ENCODE measurements at places on chromosomes 4 and X. TPM values are rescaled to one million over a fixed set of nuclear protein-coding genes. Genes with fewer than 3 reads are reported as not detected.

Gene DCAF8L2
- not detected for total RNA-seq

Gene CCKAR
- total RNA-seq: not detected

Gene TET2
- 28.2 TPM for total RNA-seq

Gene SHISA3
- not detected for total RNA-seq

- no peak for ATAC-seq
Observed at GRCh38 chr4:116636917-116637316, 448.5 kb downstream of the TRAM1L1 start.

- ATAC-seq: no peak
Observed at GRCh38 chr4:81404294-81404693, 67.4 kb downstream of the RASGEF1B start.

DNA sequence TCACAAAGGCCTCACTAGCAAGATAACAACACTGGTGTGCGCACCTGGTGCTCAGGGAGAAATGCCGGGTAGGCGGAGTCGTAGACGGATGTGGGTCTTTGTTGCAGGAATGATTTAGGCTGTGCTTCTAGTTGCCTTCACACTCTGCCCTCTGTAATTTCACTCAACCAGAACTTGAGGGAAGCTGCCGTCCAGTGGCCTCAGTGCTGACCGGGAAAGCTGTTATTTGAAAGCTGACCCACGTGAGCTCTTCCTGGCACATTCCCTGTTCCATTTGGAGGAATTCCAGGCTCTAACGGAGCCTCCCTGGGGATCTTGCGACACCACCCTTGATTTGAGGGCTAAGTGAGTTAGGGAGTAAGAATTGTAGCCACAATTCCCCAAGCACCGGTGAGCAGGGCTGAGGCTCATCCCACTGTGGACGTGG is 15.9 kb downstream of the SH3TC1 start:
- ATAC-seq: no peak

- ATAC-seq: no peak
Observed at GRCh38 chr4:143202824-143203223, 18.1 kb downstream of the USP38 start.

DNA sequence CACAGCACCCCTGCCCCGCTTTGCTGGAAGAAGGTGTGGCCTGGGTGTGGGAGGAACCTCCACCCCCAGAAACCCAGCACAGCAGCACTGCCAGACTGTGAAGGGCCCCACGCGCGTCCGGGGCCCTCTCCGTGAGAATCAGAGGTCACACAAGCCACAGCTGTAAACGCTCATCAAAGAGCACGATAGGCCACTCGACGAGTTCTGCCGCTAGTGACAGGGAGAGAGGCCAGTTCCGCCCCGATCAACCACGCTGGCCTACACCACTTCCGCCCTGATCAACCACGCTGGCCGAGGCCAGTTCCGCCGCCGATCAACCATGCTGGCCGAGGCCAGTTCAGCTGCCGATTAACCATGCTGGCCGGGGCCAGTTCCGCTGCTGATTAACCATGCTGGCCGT is 25.9 kb upstream of the ADRA2C start:
- ATAC-seq: no peak

GRCh38 chr4:138236037-138236436 is 6.1 kb downstream of the SLC7A11 start:
- ATAC-seq: peak; percentile 12

Gene BCAP31
- total RNA-seq: 191 TPM

Gene DOCK11
- total RNA-seq: 9.3 TPM

- ATAC-seq: no peak
Observed at GRCh38 chr4:179116011-179116410, 1673.8 kb upstream of the AGA start.

Gene TIGD4
- total RNA-seq: 0.08 TPM

- no peak for ATAC-seq
Observed at GRCh38 chrX:139828033-139828432, 104.8 kb downstream of the ATP11C start.

Gene DGKK
- total RNA-seq: not detected

Gene COX18
- total RNA-seq: 11.0 TPM

DNA sequence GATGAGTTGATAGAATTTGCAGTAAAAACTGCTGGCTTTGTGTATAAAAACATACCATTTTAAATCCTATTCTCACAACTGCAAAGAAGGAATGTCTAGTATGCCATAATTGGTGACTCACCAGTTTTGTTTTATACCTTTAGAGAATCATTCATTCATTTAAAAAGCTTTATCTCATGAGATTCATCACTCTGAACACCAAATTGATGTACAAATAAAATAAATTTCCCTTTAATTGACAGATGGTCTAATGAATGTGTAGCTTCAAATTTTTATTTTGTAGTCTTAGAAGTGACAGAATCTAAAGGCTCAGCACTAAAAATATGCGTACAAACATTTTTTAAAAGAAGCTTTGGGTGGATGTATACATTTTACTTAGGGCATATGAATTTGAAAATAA is 492.5 kb downstream of the GALNTL6 start:
- no peak for ATAC-seq

DNA sequence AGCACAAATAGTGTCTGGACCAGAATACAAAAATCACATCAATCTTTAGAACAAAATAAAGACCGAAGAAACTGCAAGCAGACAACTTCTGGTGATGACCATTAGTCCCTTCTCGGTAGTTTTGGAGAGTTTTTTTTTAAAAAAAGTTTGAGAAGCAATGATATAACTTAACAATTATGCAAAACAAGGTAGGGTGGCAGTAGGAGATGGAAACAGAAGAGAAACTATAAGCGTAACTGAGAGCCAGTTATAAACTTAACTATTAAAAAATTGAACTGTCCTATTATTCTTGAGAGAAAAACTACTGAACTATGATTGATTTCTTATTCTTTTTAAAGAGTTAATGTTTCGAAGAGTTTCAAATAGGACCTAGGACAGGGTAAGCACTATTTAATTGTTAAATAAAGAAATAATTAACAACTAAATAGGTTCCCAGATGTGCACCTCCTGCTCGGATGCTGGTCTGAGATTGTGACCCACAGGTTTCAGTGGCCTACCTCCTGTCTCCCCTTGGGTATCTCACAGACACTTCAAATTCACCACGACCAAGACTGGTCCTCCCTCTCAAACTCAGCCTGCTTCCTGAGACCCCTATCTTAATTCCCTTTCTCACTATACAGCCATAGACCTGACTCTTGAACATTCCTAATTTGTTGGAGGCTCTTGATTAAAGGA is 81.3 kb downstream of the LEF1 start:
- no peak for ATAC-seq

Gene TRO
- total RNA-seq: 2.7 TPM

Gene SSX1
- not detected for total RNA-seq

Gene EPHA5
- not detected for total RNA-seq

- peak; percentile 92 for ATAC-seq
Observed at GRCh38 chr4:73704314-73705055, 35.9 kb upstream of the CXCL8 start.

DNA sequence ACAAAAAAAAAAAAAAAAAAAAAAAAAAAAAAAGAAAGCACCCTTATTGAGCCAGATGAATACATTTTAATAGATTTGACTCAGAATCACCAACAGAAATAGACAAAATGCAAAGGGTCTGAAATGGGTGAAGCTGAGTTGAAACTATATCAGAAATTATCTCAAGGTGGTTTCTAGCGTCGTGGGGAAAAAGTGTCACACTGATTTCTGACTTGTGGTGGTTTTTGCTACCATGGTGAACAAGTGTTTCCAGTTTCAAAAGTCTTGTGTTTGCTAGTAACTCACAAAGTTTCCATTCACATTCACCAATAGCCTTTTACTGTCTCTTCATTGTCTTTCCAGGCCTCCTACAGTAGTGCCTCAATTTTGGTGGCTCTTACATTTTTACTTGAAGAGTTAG is 135.5 kb downstream of the ARHGAP24 start:
- no peak for ATAC-seq

Gene TLR3
- 5.8 TPM for total RNA-seq

DNA sequence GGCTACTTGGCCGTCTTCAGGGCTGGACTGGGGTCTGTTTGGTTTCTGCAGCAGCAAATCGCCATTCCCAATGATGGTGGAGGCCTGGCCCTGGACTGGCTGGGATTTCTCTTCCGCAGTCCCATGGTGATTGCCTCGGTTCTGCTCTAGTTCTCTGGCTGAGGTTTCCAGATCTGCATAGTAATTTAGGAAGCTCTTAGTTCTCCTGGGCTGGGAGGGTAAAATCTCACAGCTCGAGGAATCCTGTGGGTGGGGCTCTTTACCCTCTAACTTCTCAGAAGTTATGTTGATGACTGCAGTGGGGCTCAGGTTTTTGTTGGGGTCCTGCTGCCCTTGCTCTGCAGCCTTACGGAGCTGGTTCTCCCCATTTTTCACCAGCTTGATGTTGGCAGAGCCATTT is 200.6 kb downstream of the APBB2 start:
- ATAC-seq: no peak

- no peak for ATAC-seq
Observed at GRCh38 chr4:155999725-156000124, 46.1 kb upstream of the CTSO start.

GRCh38 chr4:105350859-105351490 is 122.9 kb downstream of the PPA2 start:
- no peak for ATAC-seq

- no peak for ATAC-seq
Observed at GRCh38 chrX:2709556-2709955, 18.5 kb downstream of the CD99 start.

DNA sequence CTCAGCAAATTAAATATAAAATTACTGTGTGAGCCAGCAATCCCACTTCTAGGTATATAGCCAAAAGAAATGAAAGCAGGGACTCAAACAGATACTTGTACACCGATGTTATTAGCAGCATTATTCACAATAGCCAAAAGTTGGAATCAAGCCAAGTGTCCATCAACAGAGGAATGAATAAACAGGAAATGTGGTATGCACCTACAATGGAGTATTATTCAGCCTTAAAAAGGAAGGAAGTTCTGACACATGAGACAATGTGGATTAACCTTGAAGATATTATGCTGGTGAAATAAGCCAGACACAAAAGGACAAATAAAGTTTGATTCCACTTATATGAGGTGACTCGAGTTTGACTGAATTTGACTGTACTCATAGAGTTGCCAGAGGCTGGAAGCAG is 108.3 kb upstream of the DUSP21 start:
- no peak for ATAC-seq

DNA sequence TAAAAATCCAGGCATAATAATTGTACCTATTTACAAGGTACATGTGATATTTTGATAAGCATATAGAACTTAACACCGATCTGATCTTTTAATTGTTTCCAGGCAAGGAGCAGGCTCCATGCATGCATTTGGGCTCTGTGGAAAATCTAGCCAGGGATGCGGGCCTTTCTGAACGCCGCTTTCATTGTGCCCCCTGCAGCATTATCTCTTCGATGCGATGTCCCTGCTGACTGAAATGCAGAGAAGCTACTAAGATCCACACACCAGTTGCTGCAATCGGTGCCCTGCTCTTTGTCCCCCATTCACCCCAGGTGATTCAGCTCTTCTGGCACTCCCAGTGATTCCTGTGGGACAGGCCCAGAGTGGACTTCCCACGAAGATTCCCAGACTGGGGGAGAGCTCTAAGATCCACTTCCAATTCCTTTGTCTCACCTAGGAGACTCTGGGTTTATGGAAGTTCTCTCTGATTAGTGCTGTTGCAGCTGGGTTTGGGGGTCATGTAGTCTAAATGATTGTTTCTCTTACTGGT is 254.3 kb upstream of the AGA start:
- no peak for ATAC-seq

DNA sequence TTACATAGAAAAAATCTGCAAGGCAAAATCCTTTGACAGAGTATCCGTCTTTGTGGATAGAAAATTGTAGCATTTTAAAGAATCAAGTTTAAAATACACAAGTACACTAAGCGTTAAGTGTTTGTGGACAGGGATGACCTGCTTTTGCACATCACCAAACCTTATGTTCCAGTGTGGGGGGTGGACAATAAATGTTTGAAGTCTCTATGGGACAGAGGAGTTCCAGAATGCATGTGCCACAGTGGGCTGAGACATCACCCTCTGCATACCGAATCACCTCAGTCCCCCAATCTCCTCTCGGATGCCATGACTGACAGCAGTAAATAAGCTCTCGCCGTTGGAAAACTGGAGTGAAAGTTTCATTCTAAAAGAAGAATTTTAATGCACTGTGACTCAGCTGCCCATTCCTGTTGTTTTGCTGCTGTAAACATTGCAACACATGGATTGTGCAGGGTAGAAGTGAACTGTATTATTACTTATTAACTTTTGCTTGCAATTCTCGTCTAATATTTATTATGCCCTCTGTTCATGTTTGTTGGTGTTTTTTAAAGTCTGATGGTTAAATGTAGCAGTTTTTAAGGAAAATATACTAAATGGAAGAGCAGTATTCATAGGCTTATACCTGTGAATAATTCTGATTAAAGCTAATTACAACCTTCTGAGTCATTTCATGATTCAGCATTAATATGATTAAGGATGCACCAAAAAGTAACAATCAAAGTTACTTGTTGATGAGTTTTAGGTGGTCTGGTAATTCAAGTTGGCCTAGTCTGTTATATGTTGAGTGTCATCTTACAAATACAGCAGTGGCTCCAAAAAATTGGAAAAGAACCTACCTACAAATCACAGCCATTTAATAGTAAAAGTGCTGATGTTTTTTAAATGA is 24.0 kb downstream of the CDKN2AIP start:
- peak; percentile 36 for ATAC-seq

Measured in esophagus mucosa (tissue), 1 donor.